ENCODE measurements at places on chromosomes 2 and 18. TPM values are rescaled to one million over a fixed set of nuclear protein-coding genes. Genes with fewer than 3 reads are reported as not detected.

SDC1 gene
- total RNA-seq, result 181 TPM

CIDEA gene
- total RNA-seq, result not detected

DNAH6 gene
- 4.0 TPM for total RNA-seq

DNA sequence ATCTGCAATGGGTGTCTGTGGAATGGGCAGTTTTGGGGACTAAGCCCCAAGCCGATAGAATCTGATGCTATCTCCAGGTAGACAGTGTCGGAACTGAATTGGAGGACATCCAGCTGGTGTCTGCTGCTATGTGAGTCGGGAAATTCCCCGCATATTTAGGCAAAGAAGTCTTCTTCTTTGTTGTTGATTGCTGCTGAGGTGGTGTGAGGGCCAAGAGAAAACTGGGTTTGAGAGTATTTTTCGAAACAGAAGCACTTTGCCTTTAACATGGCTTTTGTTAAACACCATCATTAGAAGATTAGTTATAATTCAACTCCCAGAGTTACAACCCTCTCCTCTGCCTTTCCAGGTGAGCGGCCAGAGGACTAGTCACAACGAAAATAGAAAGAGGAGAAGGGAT is 49.4 kb upstream of the ACTR3 start:
- no peak for DNase-seq
- no peaks in the 10 kb centered on the region for H3K4me1 ChIP-seq
- no peak overlapping the region for H3K4me3 ChIP-seq
- H3K36me3 ChIP-seq, result no peaks in the 10 kb centered on the region
